Cardiac septum (tissue), 1 donor: ENCODE measurements at places on chromosomes 12 and 14. TPM values are rescaled to one million over a fixed set of nuclear protein-coding genes. Genes with fewer than 3 reads are reported as not detected.

- DNase-seq = no peak
Observed at GRCh38 chr14:71698027-71698426, 234.2 kb upstream of the RGS6 start.

DNA sequence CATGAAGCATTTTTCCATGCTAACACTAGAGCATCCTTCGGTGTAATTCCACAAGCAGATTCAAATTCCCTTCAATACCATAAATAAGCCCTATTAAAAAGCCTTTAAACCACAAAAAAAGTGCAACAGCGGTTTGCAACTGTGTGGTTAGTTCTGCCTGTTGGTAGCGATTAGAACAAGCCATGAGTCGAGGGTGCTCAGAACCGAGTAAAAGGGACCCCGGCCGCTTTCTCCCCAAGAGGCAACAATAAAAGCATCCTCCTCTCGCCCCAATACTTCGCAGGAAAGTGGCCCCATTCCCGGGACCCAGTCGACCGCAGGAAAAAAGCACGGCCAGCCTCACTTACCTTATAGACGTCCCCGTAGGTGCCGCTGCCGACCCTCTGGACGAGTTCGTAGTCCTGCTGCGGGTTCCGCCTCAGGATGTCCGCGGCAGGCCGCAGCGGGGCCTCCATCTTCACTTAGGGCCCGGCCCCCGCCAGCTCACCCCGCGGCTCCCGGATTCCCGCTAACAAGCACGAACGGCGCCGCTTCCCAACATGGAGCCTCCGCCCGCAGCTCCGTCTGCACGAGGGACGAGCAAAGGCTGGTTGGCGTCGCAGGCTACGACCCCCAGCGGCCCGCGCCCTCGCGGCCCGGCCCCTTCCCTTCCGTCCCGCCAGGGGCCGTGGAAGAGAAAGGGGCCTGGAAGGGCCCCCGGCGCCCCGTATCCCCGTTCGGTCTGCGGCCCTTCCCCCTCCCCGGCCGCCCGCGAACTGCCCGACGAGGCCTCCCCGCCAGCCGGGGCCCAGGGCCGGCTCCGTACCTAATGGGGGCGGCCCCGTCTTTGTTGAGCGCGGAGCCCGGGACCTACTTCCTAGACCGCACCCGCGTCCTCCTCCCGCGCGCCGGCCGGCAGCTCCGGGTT, 521 bp downstream of the MAP4K5 start:
- peak; percentile 77 for DNase-seq

RNASE7 gene
- not detected for total RNA-seq

GRCh38 chr12:68760806-68761441, 14.9 kb downstream of the SLC35E3 start:
- DNase-seq = no peak

DNA sequence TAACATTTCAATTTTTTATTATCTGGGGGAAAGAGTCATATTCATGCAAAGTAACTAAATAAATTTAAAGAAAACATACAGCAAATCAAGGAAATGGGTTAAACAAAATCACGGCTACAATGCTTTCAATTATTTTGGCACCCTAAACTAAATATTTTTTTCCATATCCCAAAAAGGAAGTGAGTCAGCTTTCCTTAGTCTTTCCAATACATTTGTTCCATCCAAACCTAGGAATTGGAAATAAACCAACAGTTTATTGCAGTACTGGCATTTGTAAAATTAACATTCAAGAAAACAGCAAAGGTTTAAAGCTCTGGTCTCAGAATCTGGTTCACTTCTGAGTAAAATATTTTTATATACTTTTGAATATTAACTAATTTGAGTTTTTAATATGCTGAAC, 89.2 kb downstream of the BCL2L14 start:
- DNase-seq = no peak
